ENCODE measurements at places on chromosomes 1 and 21.
A peak's percentile ranks its signal among the peaks of the same experiment; 100 is the strongest.

DNA sequence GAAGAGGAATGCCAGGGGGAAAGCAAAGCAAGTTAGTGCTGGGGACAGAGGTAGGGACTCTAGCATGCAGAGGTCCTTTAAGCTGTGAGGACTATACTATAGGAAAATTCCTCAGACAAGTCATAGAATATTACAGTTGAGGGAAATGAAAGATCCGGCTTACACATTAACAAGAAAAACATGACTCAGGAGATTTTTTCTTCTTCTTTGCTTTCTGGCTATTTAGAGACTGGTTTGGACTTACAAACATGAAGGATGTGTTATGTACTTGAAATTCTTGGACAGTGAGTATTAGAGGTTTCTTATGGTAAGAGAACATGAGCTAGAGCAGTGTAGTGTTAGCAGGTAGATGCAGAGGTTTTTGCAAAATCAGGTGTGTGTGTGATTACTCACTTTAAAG lies 24.9 kb downstream of the USP25 start:
- no peak for DNase-seq

DNA sequence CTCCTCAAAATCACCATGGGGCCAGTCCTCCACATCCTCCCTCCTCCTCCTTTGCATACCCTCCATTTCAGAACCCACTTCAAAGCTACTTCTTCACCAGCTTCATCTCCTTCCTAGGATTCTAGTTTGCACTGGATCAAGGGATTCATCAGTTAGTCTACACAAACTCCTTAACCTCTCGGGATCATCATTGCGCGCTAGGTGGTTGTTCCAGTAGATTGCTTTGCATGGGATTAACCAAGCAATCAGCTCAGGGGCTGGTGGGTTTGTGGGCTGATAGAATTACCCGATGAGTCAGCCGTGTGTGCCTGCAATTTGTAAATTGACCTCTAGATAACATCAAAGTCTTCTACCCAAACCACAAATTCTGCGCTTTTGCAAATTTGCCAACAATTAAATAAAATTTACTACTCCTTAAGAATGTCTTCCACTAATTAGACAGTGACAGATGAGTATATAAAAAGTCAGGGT lies 7.7 kb downstream of the KANK4 start:
- DNase-seq = peak; percentile 69

- DNase-seq = peak; percentile 23
Measured at GRCh38 chr21:38956856-38957571, 151.3 kb downstream of the ETS2 start.

DNA sequence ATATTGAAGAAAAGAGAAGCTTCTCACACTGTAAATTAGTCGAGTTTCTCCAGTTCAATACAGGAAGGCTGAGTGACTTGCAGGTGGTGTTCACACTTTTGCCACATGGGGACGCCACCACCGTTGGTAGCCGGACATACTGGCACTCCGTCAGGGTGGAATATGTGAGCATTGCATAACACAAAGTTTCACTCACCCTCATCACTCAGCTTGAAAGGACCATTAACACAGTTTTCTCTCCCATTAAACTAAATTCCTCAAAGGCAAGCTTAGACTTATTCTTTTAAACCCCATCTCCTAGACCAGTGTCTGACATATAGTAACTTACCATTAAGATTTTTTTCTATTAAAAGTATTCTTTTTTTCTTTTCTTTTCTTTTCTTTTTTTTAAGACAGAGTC lies 105.3 kb upstream of the SERBP1 start:
- DNase-seq = peak; percentile 86

GRCh38 chr1:51234721-51235425 lies 1.2 kb upstream of the RNF11 start:
- DNase-seq = peak; percentile 35

- DNase-seq = no peak
Measured at GRCh38 chr1:172770071-172770470, 111.2 kb downstream of the FASLG start.

DNA sequence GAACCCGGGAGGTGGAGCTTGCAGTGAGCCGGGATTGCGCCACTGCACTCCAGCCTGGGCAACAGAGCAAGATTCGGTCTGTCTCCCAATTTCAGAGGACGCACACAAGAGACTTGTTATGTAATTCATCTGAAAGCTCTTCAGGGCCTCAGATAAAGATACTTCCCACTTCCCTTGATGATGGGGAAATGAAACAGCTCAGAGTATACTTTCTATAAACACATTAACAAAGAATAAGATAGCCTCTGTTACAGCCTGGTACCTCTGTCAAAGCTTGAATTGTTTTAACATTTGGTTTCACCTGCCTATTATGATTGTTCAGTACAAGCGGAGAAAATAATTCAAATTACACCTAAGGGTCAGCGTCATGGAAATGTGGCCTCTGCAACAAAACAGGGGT lies 622.9 kb upstream of the ADGRL4 start:
- DNase-seq = no peak

DNA sequence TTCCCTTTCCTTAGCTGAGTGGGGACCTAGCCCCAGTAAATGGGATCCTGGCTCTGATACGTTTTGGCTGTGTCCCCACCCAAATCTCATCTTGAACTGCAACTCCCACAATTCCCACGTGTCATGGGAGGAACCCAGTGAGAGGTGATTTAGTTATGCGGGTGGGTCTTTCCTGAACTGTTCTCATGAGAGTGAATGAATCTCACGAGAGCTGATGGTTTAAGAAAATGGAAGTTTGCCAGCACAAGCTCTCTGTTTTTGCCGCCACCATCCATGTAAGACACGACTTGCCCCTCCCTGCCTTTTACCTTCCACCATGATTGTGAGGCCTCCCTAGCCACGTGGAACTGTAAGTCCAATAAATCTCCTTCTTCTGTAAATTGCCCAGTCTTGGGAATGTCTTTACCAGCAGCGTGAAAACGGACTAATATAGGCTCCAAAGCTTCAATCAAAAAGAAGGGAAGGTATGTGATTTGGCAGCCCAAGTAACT lies 29.9 kb upstream of the POU2F1 start:
- DNase-seq = no peak
